ENCODE measurements at places on chromosomes 3 and 15.

- peak; percentile 77 for DNase-seq
These were observed 3.7 kb downstream of the IQSEC1 start for GRCh38 chr3:13069495-13069894.

DNA sequence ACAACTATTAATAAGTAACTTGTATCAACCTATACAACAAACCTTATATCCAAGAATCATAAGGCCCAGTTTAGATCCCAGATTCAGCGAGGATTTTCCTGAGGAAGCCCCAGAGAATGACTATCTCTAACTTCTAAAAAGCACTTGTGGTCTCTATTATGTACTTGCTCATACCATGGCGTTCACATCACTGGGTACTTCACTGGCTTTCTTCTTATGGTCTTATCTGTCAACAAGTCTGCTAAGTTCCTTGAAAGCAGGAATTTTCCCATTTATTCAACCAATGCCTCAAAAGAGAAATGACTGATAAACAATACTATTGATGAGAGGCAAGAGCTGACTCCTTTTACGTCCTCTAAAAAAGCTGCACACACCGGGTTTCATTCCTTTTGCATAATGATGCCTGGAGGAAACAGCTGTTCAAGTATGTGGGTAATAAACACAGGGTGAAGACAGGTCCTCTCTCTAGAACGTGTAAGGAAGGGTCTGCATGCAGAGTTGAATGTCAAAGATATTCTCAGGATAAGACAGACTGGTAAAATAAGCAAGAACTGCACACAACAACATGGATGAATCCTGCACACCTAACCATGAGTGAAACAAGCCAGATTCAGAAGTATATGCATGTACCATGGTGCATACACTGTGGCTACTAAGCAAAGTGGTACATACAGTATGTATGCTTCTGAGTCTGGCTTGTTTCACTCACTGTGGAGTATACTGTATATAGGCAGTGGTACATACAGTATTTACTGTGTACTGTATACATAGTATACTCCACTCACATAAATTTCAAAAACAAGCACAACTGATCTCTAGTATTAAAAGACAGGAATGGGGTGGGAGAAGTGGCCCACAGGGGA is 408.7 kb downstream of the SHQ1 start:
- DNase-seq, result no peak

GRCh38 chr3:13142552-13143380 is 69.5 kb upstream of the IQSEC1 start:
- DNase-seq, result no peak

- no peak for DNase-seq
These were observed 301.4 kb downstream of the GABRG3 start for GRCh38 chr15:27272427-27272826.

DNA sequence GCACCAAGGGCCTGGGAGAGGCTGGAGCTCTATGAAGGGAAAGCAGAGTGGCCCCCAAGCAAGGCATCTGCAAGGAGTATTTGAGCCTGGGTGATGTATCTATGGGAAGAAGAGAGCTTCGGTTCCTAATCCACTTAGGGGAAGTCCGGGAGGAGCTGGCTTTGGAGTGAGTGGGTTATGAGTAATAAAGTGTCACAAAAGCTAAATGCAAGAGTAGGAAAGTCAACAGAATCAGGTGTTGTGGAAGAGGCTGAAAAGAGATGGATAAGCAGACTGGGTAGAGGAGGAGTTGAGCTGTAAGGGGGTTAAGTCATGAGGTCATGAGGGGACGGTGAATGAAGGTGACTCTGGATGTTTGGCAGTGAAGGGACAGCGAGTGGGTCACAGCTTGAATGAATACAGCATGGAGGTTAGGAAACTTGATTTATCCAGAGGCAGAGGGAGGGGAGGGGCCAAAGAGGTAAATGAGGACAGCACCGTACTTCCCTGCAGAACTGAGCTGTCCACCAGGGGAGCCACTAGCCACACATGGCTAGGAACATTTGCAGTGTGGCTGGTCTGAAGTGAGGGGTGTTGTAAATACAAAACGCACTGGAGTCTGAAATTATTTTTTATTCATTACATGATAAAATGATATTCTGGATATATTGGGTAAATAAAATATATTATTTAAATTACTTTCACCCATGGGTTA is 83.3 kb downstream of the ADCY5 start:
- no peak for DNase-seq

GRCh38 chr3:53513556-53514190 is 19.3 kb downstream of the CACNA1D start:
- DNase-seq, result no peak

DNA sequence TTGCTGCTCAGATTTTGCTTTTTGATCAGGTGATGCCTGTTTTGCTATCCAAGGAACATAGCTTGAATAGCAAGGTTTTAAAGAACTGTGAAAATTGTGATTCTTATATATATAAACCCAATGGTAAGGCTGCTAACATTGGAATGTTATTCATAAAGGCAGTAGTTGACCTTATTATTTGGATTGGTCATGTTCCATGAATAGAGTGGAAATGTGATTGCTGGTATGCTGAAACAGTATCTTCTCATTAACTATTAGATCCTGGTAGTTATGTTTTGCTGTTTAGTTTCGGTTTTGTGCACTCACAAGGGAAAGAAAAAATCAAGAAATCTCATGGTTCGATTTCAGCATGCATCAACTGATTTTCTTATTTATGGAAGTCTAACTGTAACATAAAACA is 78.7 kb upstream of the NPHP3 start:
- no peak for DNase-seq

- no peak for DNase-seq
These were observed 35.6 kb upstream of the PRR23E start for GRCh38 chr3:127157171-127157828.

- DNase-seq, result no peak
These were observed 73.7 kb downstream of the TM2D3 start for GRCh38 chr15:101578443-101578894.

DNA sequence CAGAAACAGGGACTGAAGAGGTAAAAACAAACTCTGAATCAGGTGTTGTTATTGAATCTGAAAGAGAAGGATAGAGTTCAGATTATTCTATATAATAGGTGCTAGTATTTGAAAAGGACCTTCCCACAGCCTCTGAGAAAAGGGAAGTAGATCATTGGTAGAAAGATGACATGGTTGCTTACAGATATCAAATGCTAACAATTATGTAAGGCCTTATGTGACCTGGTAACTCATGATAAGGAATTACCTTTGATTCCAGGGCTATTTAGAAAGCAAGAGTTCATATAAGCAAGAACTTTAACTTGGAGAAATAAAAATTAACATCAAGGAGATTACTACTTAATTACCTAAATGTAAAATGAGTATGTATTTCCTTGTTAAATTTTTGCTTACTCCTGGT is 7.6 kb downstream of the SLC27A2 start:
- no peak for DNase-seq

DNA sequence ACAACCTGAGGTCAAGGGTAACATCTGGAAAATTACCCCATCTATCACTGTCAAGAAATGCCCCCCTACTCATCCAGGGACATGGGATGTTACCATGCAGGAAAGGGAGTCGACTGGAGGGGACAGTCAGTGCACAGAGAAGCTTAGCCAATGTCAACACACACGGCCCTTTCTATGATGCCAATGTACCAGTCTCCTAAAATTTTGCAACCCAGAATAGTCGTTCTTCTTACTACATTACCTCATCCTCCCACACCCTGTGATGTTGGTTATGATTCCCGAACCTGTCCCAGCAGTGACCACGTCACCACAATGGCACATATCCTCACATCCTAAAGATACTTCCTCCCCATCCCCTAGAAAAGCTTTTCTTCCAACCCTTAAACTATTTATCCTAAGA is 20.1 kb downstream of the TXNRD3 start:
- no peak for DNase-seq

DNA sequence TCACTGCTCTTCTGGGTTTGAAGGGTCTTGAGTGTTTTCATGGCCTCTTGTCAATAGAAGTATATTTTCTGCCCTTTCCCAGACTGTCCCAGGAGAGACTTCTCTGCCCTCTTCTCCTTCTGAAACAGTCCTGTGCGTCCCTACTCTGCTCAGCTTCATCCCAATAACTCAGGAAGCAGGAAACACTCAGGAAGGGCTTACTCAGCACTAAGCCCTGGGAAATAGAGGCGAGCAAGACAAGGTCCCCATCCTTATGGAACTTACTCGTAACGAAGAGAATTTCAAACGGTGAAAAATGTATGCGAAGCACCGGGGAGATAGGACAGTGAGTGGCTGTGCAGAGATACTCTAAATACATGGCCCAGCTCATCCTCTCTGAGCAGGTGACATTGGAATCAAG is 52.8 kb upstream of the TFRC start:
- no peak for DNase-seq

All from activated CD8-positive, alpha-beta memory T cell treated with anti-CD3 and anti-CD28 coated beads for 24 hours (primary cell).